ENCODE measurements at places on chromosomes 2 and 18.

DNA sequence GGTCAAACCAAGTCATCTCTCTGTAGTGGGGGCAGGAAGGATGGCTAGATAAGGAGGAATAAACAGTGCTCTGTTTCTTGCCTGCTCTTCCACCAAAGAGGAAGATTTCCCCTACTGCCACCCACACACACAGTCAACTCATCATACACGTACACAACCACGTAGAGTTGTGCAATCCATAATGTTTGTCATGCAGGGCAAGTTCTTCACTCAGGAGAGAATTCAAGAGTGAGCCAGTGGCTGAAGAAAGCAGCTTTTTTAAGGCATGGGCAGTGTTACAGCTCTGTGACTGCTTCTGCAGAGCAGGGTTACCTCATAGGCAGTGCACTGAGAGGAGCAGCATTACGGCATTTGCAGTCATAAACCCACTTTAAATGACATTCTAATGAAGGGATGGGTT lies 283.0 kb downstream of the RND3 start:
- no peak for DNase-seq

DNA sequence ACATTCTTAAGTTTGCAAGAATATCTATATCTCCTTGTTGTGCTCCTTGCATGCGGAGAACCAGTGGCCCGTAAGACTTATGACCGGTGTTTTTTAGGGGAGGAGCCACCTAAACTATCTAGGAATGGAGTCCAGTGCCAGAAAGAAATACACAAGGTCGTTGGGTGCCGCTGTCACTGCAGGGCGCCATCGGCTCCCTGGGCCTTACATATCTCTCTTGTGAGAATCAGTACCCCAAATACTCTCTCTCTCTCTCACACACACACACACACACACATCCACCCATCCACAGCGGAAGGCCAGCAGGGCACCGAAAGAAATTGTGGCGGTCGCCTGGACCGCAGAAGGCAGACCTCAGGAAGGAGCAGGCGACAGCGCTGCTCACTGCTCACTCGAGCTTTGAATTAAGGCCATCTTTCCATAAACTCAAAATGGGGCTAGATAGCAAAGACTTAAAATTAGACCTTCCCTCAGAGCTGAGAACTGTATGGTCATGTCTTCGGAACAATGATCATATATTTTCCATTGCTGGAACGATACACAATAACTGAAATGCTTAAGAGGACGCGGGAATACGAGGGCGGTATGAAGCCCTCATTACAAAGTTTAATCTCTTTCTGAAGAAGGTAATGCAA lies 10.4 kb downstream of the NR4A2 start:
- no peak for DNase-seq

- DNase-seq, result no peak
These were observed 456 bp downstream of the DOK1 start for GRCh38 chr2:74554820-74555531.

DNA sequence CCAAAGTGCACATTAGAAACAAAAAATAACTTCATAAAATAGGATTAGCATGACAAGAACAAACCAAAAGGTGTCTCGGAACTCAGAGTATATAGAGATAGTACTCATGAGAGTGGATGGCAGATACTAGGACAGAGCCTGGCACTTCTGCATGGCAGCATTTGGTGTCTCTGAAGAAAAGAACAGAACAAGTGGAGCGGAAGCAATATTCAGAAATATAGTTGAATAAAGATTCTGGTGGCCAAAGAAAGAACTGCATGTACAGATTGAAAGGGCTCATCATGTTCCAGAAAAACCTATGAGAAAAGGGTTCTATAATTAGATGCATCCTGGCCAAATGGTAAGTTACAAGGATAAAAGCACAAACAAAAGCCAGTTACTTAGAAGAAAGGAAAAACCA lies 90.9 kb downstream of the CCDC138 start:
- no peak for DNase-seq

DNA sequence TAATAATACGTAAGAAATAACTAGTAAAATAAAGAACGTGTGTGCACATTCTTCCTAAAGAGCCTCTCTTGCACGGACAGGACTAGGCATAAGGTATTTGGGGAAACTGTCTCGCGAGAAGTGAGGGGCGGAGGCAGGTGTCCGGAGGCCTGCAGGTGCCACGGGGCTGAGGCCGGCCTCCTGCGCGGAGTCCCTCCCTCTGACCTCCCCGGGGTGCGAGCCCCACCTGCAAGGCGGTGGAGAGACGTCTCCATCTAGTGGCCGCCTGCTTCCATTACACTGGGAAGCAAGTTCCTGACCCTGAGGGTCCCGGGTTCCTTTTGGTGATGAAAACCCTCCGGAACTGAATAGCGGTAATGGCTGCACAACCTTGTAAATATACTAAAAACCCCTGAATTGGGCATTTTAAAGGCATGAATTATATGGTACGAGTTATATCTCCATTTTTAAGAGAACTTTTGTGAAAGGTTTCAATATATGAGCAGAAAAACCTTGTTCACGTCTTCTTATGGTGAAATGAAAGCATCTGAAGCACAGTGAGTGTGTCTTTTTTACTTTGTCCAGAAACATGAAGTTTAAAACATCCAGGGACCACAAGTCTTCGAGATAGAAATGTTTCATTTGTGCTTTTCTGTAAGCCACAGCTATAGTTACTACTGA lies 35.5 kb upstream of the CTDP1 start:
- peak; percentile 90 for DNase-seq

DNA sequence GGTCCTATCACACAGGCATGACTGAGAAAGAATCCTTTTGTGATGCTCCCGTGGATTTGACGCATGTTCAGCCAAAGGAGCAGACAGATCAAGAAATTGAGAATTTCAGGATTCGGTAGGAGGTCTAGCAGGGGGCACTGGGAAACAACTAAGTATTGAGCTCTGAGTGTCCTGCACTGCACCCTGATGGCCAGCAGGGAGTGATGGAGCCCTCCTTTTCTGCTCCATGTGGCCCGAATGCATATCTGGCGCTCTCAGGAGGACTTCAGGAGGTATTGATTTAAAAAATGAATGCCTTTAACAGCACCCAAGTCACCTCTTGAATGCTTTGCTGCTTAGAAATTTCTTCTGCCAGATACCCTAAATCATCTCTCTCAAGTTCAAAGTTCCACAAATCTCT lies 58.0 kb downstream of the ZNF519 start:
- no peak for DNase-seq

DNA sequence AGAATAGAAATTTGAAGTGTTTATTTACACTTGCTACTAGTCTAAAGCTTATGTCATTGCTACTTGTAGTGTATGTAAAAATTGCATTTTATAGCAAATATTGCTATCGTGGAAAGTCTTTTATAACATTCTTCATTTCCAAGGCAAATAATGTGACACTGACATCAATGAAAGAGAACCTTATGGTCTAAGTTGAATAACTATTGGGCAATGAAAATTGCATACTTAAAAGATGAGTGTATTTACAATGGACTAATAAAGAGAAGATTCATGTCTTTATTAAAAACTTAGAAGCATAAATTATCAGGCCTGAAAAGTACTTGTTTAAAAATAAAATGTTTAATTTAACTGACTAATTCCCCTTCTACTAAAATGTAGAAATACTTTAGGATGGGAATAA lies 82.2 kb downstream of the LRP1B start:
- no peak for DNase-seq

DNA sequence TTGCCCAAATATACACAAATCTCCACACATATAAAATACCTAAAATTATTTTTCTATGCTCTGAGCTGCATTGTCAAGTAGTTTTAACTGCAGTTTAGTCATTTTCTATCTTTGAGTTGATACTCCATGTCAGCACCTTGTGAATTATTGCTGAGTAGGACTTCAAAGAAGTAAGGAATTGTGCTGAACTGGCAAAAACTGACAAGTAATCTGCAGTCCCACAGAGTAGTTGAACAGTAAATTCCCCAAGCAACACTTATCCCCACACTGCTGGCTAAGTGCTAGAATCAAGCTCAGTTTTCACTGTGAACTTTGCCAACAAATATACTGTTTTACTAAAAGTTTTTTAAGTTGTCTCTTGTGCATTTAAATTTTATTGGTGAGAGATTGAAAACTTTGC lies 141.8 kb upstream of the ST6GAL2 start:
- DNase-seq, result no peak

GRCh38 chr18:1014509-1014908 lies 109.8 kb downstream of the ADCYAP1 start:
- no peak for DNase-seq

DNA sequence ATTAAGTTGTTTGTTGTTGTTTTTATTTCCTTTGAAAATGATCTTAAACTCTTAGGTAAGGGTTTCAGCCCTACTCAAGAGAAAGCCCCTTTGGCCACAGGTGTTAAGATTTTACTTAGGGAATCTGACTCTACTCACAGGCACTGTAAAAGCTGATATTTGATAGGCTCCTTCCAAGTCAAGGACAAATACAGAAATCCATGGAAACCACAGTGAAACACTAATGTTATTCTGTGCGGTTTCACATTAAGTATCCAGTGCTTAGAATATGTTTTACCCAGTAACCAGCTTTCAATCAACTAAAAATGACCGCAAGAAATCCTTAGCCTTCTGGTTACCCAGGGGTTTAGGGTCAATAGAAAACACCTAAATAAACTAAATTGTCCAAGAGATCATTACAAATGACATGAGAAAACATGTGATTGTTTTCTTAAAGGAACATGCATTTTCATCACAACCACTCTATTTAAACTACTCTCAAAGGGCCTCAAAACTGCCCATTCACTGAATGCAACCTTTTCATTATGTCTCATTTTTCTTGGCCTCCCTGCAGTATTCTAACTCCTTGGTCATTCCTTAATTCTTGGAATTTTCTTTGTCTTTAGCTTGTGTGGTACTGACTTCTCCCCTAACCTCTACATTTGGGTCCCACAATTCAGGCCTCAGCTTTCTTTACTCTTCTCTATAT lies 56.0 kb downstream of the CDH2 start:
- DNase-seq, result no peak

GRCh38 chr18:32280911-32281310 lies 91.1 kb downstream of the MEP1B start:
- DNase-seq, result no peak

DNA sequence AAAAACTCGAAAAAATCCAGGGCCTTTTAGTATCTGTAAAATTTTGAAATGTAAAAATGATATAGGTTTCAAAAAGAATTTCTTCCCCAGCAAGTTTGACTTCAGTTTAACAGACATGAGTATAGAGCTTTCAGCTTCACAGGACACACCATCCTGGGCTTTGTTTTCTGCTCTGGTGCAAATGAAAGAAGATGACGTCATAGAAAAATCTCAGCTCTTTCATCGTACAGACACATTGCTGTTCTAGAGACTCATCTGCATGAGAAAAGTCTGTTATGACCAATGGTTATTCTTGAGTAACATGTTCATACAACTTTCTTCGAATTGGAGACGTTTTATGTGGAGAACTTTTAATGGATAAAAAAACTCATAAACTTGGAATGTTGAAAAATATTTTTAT lies 111.7 kb upstream of the DYNAP start:
- no peak for DNase-seq

DNA sequence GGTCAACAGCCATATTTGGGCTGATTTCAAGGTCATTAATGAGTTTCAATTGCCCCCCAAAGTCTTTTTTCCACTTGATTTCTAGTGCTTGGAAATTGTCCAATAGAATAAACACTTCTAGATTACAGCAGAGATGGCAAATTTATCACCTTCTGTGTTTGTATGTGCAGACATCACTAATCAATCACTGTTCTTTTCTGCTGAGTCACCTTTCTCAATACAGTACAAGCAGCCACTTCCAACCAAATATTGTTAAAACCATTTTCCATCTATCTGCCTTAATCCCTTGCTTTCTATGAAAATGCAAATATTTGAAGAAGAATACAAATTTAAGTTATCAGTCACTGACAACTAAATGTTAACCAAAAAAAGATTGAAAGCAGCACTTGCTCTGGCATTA lies 40.2 kb upstream of the ZNF521 start:
- DNase-seq, result no peak

DNA sequence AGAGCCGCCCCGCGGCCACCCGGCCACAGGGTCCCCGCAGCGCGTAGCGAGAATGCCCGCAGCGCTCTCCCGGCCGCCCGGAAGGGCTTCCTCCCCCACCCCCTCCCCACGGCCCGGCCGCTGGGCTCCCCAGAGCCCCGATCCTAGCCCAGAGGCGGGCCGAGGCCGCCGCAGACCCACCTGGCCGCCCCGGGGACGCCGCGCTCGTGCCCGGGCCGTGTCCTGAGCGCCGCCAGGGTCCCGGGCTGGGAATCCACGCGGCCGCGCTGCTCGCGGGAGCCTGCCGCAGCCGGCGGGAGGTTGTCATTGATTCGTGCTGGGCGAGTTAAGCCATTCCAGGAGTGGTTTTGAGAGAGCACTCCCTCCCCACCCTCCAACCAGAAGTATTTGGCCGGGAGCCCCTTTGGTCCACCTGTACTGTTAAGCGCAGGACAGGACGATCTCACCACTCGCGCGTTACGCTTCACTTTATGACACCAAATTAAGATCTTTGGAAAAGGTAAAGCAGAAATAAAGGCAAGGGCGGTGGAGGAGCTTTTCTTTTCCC lies 206.4 kb upstream of the SMAD2 start:
- no peak for DNase-seq

- no peak for DNase-seq
These were observed 2.7 kb downstream of the PTMA start for GRCh38 chr2:231710799-231711676.

DNA sequence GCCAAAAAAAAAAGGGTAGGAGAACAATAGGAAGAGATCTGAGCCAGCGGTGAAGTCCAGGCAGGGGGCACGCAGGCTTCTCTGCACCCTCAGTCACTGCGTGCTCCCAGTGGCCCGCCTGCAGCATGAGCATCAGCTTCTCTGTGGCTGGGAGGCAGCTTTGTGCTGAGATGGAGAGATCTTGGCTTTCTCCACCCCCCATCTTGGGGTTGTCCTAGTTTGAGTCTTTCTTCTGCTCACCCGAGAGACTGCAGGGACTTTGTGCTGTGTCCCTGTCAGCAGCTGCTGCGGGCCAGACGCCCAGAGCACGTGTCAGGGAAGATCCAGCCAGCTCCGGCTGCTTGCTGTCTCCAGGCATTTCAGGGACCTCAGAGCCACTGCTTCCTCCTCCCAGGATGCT lies 20.3 kb downstream of the TRAPPC12 start:
- no peak for DNase-seq

- DNase-seq, result no peak
These were observed 53.4 kb downstream of the AAK1 start for GRCh38 chr2:69589973-69590652.

DNA sequence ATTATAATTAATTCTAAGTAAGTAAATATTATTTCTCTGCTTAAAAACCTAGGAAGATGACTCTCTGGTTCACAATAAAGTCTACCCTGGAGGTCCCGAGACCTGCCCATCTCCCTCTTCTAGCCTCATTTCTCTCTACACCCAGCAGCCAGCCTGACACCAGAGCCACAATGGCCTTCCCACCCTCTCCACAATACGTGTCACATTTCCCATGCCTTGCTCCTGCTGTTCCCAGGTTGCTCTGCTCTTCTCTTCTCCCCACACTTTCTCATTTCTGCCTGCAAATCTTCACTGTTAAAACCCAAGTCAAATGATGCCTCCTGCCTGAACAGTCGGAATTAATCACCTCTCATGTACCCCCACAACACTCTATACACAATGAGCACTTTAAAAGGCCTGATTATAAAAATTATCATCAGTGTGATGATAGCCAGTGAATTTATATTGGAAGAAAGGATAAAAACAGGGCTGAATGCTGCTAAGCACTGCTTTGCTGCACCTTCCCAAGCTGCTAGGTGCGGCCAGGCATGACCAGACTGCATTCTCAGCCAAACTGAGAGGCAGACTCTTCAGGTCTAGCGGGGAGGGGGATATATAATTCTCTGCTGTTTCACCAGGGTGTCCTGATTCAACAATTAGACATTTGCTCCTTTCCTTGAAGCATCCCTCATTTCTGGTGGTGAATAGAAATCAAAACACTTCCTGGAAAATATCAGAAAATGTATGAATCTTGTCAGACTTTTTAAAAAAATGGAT lies 160.6 kb downstream of the DTNA start:
- DNase-seq, result no peak

GRCh38 chr2:16566701-16567100 lies 98.9 kb downstream of the CYRIA start:
- DNase-seq, result no peak

Data from GM12892 (cell line).